ENCODE measurements at places on chromosomes 7 and 10.

GRCh38 chr7:8035192-8035591, 66.6 kb downstream of the GLCCI1 start:
- DNase-seq = no peak

DNA sequence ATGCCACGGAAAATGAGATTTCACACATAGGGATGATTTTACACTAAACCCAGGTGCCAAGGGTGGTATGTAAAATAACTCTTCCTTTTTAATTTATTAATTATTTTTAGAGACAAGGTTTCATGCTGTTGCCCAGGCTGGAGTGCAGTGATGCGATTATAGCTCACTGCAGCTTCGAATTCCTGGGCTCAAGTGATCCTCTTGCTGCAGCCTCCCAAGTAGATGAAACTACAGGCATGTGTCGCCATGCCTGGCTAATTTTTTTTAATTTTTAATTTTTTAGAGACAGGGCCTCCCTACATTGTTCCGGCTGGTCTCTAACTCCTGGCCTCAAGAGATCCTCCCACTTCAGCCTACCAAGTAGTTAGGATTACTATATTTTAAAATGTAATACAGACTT, 2.3 kb upstream of the CNNM1 start:
- DNase-seq = no peak

DNA sequence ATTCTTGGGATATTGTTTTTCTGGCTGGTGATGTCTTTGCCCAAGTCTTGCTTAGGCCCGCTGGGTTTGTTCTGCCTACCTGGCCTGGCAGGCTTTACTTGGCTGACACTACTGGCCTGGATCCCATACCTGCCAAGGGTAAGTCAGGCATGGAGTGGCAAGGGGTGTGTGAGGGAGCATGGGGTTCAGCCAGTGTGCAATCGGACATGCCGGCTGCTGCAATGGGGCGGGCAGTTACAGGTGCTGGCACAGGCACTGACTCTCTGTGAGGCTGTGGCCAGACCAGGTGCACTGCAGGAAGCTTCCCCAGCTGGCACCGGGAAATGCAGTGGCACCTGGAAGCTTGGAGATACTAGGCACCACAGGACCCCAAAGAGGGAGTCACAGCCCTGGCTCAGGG, 168.4 kb downstream of the PON1 start:
- no peak for DNase-seq

DNA sequence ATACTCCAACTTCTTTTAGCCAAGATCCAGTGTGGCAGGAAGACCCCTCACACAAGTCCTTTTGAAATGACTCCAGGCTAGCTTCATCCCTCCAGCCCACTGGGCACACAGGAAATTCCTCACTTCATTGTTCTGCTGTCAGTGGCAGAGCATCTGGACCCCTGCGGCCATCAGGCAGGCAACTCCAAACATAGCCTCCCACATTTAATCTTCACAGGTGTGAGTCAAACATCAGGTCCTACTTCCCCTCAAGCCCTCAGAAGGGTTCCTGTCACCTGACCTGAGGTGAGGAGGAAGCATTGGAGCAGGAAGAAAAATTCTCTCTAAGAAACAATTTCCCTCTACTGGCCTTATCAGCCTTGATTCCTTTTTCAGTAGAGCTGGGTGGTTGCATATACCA, 51.1 kb upstream of the C1GALT1 start:
- DNase-seq = no peak

GRCh38 chr7:31416381-31416870, 75.9 kb upstream of the NEUROD6 start:
- DNase-seq = no peak

GRCh38 chr10:76178532-76179292, 747.3 kb downstream of the LRMDA start:
- DNase-seq = no peak

DNA sequence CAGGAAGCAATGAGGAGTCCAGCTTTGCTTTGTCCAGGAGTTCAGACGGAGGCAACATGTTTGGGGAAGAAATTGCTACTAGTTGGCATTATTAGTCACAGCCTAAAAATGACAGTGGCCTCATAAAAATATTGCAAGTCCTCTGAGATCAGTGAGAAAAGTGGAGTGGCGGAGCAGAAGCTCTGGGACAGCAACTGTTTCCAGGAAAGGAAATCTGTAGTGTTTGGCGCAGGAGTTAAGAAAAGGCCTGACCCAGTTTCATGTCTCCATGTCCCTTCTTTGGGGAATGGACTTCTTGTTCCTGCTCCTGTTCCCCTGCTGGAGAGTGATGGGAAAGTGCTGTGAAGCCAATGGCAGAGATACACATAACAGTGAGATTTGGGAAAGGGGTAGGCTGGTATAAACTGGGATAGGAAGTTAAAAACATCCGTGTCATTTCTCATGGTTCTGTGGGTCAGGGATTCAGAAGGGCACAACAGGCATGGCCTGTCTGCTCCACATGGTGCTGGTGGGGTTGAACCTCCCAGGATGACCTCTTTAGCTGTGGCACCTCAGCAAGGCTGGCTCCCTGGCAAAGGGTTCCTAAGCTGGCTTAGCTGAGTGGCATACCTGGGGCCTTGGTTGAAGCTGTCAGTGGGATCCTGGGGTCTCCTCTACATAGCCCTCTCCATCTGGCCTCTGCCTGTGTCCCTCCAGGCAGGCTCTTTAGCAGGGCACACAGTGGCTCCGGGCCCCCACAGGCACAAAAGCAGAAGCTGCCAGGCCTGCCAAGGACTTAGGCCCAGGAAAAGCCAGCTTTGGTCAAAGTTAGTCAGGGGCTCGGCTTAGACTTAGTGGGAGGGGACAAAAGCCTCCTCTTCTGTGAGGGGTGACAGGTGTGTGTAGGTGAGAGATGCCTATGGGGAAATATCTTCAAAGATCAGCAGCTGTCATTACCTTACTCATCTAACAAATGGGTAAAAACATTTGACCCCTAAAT, 77.7 kb downstream of the WDFY4 start:
- no peak for DNase-seq

GRCh38 chr10:52993109-52993508, 220.5 kb upstream of the MBL2 start:
- DNase-seq = no peak

DNA sequence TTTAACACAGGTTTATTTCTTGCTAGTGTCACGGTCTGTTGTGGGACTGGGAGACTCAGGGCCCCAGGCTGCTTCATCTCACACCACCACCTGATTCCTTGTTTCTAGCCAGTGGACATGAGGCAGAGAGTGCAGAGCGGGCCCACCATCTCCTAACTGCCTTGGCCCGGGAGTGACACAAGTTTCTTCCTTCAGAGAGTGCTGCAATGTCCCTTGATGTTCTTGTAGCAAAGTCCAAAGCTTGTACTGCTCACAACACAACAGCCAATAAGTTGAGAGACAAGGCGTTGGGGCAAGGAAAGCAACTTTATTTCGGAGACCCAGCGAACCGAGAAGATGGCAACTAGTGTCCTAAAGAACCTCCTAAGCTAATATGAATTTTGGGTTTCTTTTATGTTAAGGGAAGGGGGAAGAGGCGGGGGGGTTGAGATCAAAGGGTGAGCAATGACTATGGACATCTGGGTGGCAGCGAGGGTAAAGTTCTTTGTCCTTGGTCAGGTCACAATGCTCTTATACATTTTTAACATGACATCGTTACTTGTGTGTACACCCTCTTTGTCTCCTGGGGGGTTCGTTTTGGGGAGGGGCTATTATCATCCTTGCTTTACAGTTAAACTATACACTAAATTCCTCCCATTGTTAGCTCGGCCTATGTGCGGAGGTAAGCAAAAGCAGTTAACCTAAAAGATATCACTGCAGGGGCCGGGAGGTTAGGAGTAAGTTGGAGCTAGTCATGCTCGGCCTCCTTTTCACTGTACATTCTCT, 31.6 kb downstream of the SH2D4B start:
- no peak for DNase-seq

DNA sequence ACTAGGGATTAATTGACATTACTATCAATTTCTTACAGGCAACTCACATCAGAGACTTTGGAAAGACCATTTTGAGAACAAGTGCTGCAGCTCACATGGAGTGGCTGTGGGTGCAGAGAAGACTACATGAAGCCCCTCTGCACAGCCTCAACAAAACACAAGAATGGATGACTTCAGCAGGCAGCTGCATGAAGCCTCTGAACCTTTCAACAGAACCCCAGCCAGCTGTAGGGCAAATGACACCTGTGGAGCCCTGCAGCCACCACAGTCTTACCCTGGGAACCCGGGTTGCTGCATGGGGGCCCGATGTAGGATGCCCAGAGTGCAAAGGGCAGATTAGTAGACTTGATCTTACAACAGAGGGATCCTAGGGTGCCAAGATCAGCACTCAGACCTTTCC, 62.0 kb upstream of the CAMK2B start:
- no peak for DNase-seq

- no peak for DNase-seq
These were observed 343.4 kb downstream of the PRPF18 start for GRCh38 chr10:13930120-13930519.

DNA sequence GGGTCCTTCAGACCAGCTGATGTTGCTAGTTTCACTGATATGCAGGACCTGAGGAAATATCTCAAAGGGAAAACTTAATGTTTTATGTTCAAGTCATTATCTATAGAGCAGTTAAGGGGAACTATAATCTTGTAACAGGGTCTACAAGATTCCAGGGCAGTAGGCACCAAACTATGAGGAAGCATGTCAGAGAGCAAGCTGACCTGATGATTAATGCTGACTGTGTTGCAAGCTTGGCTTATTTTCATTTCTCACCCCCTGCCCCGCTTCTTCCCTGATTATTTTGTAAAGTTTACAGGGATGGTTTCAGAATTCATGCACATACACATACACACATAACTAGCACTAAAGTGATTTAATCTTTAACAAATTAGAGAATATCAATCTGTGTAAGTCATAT, 84.3 kb upstream of the CACNA2D1 start:
- DNase-seq = no peak

- no peak for DNase-seq
These were observed 68.5 kb downstream of the SLC25A13 start for GRCh38 chr7:96253441-96253840.

DNA sequence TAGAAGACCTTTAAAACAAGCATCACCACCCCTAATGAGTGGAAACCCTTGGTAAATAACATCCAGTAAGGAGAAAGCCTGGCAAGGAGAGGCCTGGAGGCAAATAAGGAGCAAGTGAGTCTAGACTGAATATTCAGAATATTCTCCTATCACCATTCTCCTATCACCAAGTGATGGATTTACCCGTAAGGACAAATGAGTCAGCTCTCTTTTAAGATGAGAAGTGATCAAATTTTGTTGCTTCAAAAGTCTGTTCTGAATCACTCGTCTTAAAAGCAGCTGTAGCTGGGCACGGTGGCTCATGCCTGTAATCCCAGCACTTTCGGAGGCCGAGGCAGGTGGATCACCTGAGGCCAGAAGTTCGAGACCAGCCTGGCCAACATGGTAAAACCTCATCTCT, 28.4 kb downstream of the KIAA1549 start:
- DNase-seq = no peak

GRCh38 chr10:78572565-78572964, 496.2 kb upstream of the ZMIZ1 start:
- DNase-seq = no peak

DNA sequence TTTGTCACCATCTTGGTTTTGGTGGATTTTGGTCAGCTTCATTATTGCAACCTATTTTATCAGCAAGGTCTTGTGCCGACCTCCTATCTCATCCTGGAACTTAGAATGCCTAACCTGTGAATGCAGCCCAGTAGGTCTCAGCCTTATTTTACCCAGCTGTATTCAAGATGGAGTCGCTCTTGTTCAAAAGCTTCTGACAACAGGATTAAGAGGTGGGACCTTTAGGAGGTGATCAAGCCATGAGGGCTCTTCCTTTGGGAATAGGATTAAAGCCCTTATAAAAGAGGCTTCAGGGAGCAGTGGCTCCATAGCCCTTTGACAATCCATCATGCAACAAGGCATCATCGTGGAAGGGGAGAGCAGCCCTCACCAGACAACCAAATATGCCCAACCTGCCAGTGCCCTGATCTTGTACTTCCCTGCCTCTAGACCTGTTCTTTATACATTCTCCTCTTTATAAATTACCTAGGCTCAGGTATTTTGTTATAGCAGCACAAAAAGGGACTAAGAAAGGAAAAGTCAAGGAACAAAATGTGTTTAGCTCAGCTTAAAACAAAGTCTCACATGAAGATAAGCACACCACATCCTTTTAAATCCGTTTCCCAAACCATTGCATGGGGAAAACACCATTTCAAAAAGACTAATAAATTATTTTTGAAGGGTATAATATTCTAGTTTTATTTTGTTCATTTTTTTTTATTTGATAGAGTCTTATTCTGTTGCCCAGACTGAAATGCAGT, 8.5 kb upstream of the MAP3K8 start:
- DNase-seq = no peak
